GM23338 (cell line): ENCODE measurements at places on chromosomes 1 and 21. TPM values are rescaled to one million over a fixed set of nuclear protein-coding genes. Genes with fewer than 3 reads are reported as not detected.
A peak's percentile ranks its signal among the peaks of the same experiment; 100 is the strongest.

Gene TRIM58
- 3.4 and 4.3 TPM in 2 replicates for total RNA-seq

DNA sequence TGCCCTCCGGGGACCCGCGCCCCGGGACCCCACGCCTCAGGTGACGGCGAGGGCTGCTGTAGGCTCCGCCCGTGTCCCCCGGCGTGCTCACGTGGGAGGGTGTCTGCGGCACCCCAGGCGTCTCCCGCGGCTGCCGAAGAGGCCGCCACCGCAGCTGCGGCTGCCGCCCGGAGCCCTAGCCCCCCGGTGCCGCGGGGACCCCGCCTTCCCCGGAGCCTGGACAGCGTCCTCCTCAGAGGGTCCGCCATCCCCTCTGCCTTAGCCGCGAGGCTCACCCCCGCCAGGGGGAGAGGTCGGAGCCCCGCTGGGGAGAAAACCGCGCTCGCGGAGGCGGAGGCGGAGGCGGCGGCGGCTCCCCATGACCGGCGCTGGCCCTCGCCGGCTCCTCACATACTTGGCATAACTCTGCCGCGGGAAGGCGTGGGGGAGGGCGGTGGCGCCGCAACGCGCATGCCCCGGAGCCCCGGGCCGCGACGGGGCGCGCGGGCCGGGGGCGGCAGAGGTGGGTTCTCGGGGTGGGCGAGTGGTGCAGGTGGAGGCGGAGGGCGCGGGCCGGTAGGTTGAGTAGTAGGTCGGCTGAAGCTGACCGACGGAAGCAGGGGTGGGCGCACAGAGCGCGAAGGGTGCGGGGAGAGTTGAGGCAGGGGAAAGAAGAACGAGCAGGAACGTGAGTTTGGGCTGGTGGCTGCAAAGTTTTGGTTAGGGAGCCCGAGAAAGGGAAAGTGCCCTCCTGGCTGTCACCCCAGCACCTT lies 700 bp upstream of the SYDE2 start:
- H3K4me1 ChIP-seq, result peaks cover 39% of the 10 kb centered on the region
- H3K27me3 ChIP-seq, result peaks cover 9% of the 10 kb centered on the region; the same call in 1 of the 2 replicates
- H3K27ac ChIP-seq, result peak overlapping the region; percentile 95
- H3K4me3 ChIP-seq, result peak overlapping the region; percentile 87
- no peaks in the 10 kb centered on the region for H3K36me3 ChIP-seq
- DNase-seq, result peak; percentile 91

Gene S100A7
- not detected in 2 replicates for total RNA-seq

Gene PDPN
- total RNA-seq, result 67.3 and 77.2 TPM in 2 replicates

GRCh38 chr1:78340006-78340405 lies 150.8 kb upstream of the PTGFR start:
- no peaks in the 10 kb centered on the region for H3K4me1 ChIP-seq
- H3K27me3 ChIP-seq, result no peaks in the 10 kb centered on the region
- H3K36me3 ChIP-seq, result no peaks in the 10 kb centered on the region
- H3K27ac ChIP-seq, result no peak overlapping the region
- H3K4me3 ChIP-seq, result no peak overlapping the region
- no peak for DNase-seq

DNA sequence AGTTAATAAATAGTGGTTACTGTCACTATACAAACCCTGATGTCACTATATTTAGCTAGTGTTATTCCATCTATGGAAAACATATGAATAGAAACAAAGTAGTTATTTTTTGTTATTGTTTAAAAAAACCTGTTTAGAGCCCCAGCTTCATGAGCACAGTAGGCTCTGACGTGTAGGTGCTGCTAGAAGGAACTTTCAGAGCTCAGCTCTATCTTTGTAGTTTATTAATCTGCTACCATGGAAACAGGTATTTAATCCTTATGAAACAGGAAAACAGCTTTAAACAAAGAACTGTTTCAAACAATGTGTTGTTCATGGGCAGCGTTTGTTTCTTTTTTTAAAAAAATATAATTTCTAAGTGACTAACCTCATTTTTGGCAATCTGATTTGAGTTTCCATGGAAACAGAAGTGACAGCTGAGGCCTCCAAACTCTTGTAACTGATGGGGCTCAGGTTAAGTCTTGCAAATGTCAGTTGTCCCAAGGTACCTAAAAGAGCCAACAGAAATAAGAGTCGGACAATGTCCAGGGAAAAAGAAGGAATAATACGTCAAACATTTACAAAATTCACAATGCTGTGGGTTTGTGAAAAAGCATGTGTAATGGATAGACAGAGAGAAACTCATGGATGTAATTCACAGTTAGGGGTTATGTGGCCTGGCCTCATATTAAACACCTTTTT lies 162.0 kb upstream of the C21orf91 start:
- no peaks in the 10 kb centered on the region for H3K4me1 ChIP-seq
- no peak overlapping the region for H3K4me3 ChIP-seq
- no peak overlapping the region for H3K27ac ChIP-seq
- no peaks in the 10 kb centered on the region for H3K27me3 ChIP-seq
- no peaks in the 10 kb centered on the region for H3K36me3 ChIP-seq
- DNase-seq, result no peak

GRCh38 chr1:103146166-103146565 lies 37.8 kb upstream of the COL11A1 start:
- H3K4me3 ChIP-seq, result no peak overlapping the region
- no peaks in the 10 kb centered on the region for H3K36me3 ChIP-seq
- no peak overlapping the region for H3K27ac ChIP-seq
- H3K27me3 ChIP-seq, result no peaks in the 10 kb centered on the region

DNA sequence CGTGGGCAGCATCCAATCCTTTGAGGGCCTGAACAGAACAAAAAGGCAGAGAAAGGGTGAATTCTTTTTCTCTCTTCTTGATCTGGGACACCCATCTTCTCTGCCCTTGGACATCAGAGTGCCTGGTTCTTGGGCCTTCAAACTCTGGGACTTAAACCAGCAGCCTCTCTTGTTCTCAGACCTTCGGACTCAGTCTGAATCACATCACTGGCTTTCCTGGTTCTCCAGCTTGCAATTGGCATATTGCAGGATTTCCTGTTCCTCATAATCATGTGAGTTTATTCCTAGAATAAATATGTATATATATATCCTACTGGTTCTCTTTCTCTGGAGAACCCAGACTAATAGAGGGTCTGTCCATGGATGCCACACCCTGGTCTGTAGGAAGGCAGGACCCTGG lies 16.3 kb upstream of the TENT5C start:
- DNase-seq, result no peak
- H3K27ac ChIP-seq, result no peak overlapping the region
- H3K4me3 ChIP-seq, result no peak overlapping the region
- no peaks in the 10 kb centered on the region for H3K4me1 ChIP-seq
- no peaks in the 10 kb centered on the region for H3K36me3 ChIP-seq

DNA sequence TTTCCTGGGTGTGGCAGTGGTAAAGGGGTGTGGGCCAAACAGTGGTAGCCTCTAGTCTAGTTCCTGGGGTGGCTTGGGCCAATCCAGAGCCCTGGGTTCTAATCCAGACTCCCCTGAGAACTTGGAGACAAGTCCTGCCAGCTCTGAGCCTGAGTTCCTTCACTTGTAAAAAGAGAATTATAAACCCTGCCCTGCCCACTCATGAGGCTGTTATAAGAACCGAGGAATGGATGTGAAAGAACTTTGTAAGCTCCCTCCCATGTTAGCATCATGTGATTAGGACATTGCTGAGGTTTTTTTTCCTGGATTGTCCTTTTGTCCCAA lies 131.0 kb downstream of the RRAGC start:
- no peak overlapping the region for H3K27ac ChIP-seq
- no peak for DNase-seq
- H3K4me1 ChIP-seq, result peaks cover 50% of the 10 kb centered on the region
- H3K4me3 ChIP-seq, result peak overlapping the region; percentile 35; the same call in 1 of the 2 replicates
- no peaks in the 10 kb centered on the region for H3K36me3 ChIP-seq
- H3K27me3 ChIP-seq, result peaks cover 16% of the 10 kb centered on the region

GRCh38 chr1:85307987-85308832 lies 31.8 kb upstream of the BCL10 start:
- no peak overlapping the region for H3K27ac ChIP-seq
- H3K4me3 ChIP-seq, result peak overlapping the region; percentile 33
- DNase-seq, result peak; percentile 98
- H3K4me1 ChIP-seq, result peaks cover 13% of the 10 kb centered on the region

DNA sequence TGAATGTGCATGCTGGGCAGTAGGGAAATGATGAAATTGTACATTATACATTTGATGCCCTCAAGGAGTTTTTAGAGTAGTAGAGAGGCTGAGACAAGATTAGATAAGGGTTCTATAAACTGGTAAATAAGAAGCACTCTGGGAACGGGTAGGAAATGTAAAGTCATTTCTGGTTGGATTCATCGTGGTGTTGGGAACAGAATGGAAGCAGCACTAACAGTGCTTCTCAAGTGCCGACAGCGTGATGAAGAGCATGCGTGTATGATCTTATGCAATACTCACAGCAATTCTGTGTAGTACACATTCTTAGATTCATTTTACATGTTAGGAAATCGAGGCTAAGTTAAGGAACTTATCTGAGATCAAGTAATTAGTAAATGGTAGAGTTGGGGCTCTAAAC lies 45.9 kb downstream of the GPR88 start:
- no peak for DNase-seq
- H3K4me1 ChIP-seq, result no peaks in the 10 kb centered on the region
- H3K27me3 ChIP-seq, result no peaks in the 10 kb centered on the region
- H3K27ac ChIP-seq, result no peak overlapping the region
- no peaks in the 10 kb centered on the region for H3K36me3 ChIP-seq
- H3K4me3 ChIP-seq, result no peak overlapping the region

- H3K4me3 ChIP-seq, result no peak overlapping the region
- no peaks in the 10 kb centered on the region for H3K4me1 ChIP-seq
- H3K36me3 ChIP-seq, result no peaks in the 10 kb centered on the region
- H3K27me3 ChIP-seq, result no peaks in the 10 kb centered on the region
- H3K27ac ChIP-seq, result no peak overlapping the region
Observed at GRCh38 chr21:31064803-31065202, 26.5 kb upstream of the KRTAP19-8 start.

Gene PTGS2
- 0.17 and 1.1 TPM in 2 replicates for total RNA-seq

GRCh38 chr1:203144661-203145060 lies 17.1 kb downstream of the ADORA1 start:
- H3K4me3 ChIP-seq, result no peak overlapping the region
- H3K27ac ChIP-seq, result no peak overlapping the region
- H3K36me3 ChIP-seq, result no peaks in the 10 kb centered on the region
- DNase-seq, result no peak

Gene CFAP107
- total RNA-seq, result 0.07 TPM in 1 of 2 replicates, not detected in the other

DNA sequence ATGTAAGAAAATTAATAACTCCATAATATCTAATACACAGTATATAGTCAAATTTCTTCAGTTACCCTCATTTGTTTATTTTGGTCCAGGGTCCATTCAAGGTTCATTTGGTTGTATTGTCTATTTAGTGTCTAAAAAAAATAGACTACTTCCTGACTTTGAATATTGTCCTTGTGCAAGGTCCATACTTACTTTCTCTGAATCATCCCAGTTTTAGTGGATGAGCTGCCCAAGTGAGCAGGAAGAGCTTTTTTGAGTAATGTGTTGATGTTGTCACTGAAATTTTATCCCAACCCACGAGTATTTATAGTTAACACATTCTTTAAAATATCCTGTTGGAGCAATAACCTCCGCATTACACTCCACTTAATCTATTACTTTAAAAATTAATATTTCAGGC lies 45.6 kb upstream of the FASLG start:
- H3K4me3 ChIP-seq, result no peak overlapping the region
- no peaks in the 10 kb centered on the region for H3K4me1 ChIP-seq
- DNase-seq, result no peak
- no peaks in the 10 kb centered on the region for H3K27me3 ChIP-seq
- H3K27ac ChIP-seq, result no peak overlapping the region
- peaks cover 7% of the 10 kb centered on the region; the same call in 1 of the 2 replicates for H3K36me3 ChIP-seq

- no peak for DNase-seq
- no peak overlapping the region for H3K27ac ChIP-seq
- no peaks in the 10 kb centered on the region for H3K4me1 ChIP-seq
- H3K36me3 ChIP-seq, result no peaks in the 10 kb centered on the region
Observed at GRCh38 chr1:58528518-58528917, 18.0 kb downstream of the OMA1 start.

Gene TRMT13
- 14.5 and 27.4 TPM in 2 replicates for total RNA-seq

- DNase-seq, result peak; percentile 67
- no peaks in the 10 kb centered on the region for H3K4me1 ChIP-seq
Observed at GRCh38 chr1:91764471-91765115, 121.4 kb downstream of the TGFBR3 start.

DNA sequence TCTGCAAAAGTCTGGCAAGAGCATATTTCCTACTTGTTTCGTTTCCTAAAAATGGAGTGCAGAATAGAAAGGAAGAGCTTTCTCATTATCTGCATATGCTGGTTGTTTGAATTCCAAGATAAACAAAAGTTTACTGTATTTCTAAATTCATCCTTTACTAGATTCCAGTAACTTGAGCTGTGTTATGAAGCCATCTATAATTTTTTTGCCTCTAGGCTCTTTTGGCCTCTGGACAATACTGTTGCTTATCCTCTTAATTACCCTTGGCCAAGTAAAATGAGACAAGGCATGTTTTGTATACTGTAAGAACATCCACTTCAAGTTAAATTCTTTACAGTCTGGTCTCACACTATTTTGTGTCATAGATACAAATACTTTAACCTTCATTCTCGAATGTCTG lies 45.6 kb upstream of the HFM1 start:
- H3K36me3 ChIP-seq, result no peaks in the 10 kb centered on the region
- no peaks in the 10 kb centered on the region for H3K27me3 ChIP-seq
- no peaks in the 10 kb centered on the region for H3K4me1 ChIP-seq
- no peak for DNase-seq

Gene DHCR24
- 453 and 530 TPM in 2 replicates for total RNA-seq

- no peak overlapping the region for H3K4me3 ChIP-seq
- no peaks in the 10 kb centered on the region for H3K27me3 ChIP-seq
- H3K4me1 ChIP-seq, result no peaks in the 10 kb centered on the region
Observed at GRCh38 chr1:88519156-88519555, 164.9 kb upstream of the PKN2 start.

- no peak overlapping the region for H3K27ac ChIP-seq
- no peaks in the 10 kb centered on the region for H3K27me3 ChIP-seq
- no peak for DNase-seq
- no peaks in the 10 kb centered on the region for H3K4me1 ChIP-seq
- no peaks in the 10 kb centered on the region for H3K36me3 ChIP-seq
- H3K4me3 ChIP-seq, result no peak overlapping the region
Observed at GRCh38 chr1:89332461-89332860, 31.4 kb upstream of the GBP6 start.

DNA sequence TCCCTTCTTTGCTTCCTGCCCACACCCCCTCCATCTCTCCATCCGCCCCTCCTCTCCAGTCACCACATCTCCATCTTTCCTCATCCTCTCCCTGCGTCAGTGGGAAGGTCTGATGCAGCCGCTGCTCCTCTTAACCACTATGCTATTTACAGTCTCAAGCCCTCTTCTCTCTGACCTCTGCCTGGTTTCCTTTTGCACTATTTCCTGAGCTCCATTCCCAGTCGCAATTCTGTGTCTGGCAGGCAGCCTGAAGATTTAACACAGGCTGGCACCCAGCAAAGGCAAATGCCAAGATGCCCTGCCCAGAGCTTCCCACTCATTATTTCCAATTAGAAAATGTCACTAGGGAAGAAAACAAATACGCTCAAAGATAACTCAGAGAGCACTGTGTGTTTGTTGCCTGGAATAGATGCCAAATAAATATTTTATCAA lies 89.6 kb upstream of the LPGAT1 start:
- no peak for DNase-seq
- no peak overlapping the region for H3K27ac ChIP-seq
- no peaks in the 10 kb centered on the region; the same call in 1 of the 2 replicates for H3K4me1 ChIP-seq
- H3K27me3 ChIP-seq, result no peaks in the 10 kb centered on the region

GRCh38 chr1:60865166-60865565 lies 217.2 kb upstream of the NFIA start:
- no peak for DNase-seq
- H3K36me3 ChIP-seq, result no peaks in the 10 kb centered on the region
- peaks cover 50% of the 10 kb centered on the region for H3K4me1 ChIP-seq
- no peak overlapping the region for H3K27ac ChIP-seq
- H3K27me3 ChIP-seq, result no peaks in the 10 kb centered on the region

Gene MCOLN2
- total RNA-seq, result 10.0 and 10.9 TPM in 2 replicates
